Stimulated activated CD4-positive, alpha-beta T cell treated with anti-CD3 and anti-CD28 coated beads, Interleukin-15, amount 100 ng/mL, for 1 hour (primary cell): ENCODE measurements at places on chromosomes 11 and 22.

- DNase-seq = no peak
Observed at GRCh38 chr11:68018730-68019190, 8.6 kb downstream of the ALDH3B1 start.

GRCh38 chr11:13090228-13090708 is 81.2 kb downstream of the RASSF10 start:
- no peak for DNase-seq

GRCh38 chr22:36702842-36703215 is 723 bp downstream of the CACNG2 start:
- no peak for DNase-seq

DNA sequence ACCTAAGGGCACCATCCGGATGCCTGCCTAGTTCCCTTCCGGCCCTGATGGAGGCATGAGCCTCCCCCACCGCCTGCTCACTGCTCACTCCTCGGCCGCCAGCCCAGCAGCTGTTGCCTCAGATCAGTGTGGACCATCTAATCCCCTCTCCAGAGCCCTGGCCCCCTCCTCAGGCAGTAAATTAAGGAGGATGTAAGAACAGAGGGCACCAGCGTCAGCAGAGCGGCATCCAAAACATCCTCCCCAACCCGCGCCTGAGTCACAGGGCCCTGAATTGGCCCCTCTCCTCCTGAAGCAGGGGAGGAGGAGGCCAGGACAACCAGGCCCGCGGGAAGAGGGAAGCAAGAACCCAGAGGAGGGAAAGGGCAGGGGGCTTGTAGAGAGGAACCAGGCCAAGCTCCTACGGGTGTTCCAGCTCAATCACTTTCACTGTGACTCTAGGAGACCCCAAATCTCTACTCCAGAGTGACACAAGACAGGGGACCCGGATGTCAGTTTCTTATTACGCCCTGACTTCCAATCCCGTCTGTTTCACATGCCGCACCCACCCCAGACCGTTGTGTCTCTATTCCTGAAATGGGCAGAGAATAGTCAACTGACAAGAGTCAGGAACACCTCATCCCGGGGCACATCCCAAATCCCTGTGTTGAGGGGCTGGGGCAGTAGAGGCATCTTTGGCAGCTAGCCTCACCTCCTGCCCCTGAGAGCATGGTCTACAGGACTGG is 31.3 kb upstream of the MYOD1 start:
- no peak for DNase-seq

GRCh38 chr22:24027389-24027975 is 16.4 kb downstream of the CABIN1 start:
- no peak for DNase-seq

DNA sequence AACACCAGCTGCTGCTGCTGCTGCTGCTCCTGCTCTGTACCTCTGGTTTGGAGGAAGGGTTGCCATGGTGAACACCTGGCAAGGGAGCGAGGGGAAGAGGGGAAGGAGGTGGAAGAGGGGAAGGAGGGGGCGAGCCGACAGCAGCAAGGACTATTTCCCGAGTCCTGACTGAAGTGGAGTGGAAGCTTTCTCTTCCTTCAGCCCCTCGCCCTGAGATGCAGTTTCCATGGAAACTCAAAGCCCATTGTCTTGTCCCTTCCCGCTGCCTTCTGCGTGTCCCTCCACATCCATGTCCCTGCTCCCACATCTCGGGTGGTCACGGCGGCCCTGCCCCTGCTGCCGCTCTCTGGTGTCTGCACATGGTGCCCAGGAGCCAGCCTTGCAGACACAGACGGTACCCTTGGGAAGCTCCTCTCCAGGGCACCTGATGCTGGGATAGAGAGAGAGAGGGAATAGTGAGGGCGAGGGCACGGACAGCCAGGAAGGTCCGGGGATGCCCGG is 28.6 kb downstream of the FAM83F start:
- DNase-seq = no peak

GRCh38 chr22:28435140-28435768 is 244.4 kb downstream of the TTC28 start:
- DNase-seq = no peak
